HFFc6 (cell line): ENCODE measurements at places on chromosomes 11 and 22.
A peak's percentile ranks its signal among the peaks of the same experiment; 100 is the strongest.

DNA sequence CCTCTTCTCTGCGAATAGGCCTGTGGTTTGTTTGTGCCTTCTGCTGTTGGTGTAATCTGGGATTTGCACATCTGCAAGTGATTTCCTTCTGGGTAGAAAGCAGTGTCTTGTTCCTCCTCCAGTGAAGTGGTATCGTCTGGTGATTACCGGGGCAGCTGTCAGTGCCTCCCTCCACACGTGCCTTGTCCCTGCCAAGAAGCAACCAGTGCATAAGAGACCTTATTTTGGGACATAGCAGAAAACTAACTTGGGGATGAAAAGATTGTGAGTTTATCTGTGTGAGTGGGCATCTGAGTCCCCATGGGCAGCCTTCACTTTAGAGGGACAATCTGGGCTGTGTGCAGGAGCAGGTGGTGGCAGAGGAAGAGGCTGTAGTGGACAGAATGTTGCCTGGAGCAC lies 71.5 kb upstream of the SORL1-AS1 start:
- no peak for DNase-seq
- peaks cover 14% of the 10 kb centered on the region for H3K4me1 ChIP-seq
- H3K27me3 ChIP-seq: peaks cover 2% of the 10 kb centered on the region; the same call in 1 of the 2 replicates
- H3K36me3 ChIP-seq: no peaks in the 10 kb centered on the region

GRCh38 chr11:112656772-112657428 lies 304.3 kb upstream of the NCAM1 start:
- H3K4me1 ChIP-seq: peaks cover 16% of the 10 kb centered on the region; the same call in 1 of the 2 replicates
- H3K4me3 ChIP-seq: no peak overlapping the region
- H3K27me3 ChIP-seq: peaks cover 3% of the 10 kb centered on the region
- H3K27ac ChIP-seq: peak overlapping the region; percentile 42; the same call in 1 of the 2 replicates
- no peaks in the 10 kb centered on the region for H3K36me3 ChIP-seq

DNA sequence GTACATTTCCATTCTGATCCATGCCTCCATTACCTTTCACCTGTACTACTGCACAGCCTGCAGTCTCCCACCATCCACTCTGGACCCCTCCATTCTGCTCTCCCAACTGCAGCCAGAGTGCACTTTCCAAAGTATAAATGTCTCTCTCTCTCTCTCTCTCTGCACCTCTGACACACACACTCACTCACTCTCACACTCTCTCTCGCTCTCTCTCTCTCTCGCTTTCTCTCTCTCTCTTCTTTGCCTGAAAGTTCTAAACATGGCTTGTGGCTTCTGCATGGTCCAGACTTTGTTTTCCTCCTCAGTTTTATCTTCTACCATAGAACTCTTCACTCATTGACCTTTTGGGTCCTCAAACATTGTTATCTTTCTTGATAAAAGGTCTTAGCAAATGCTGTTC lies 76.6 kb downstream of the WNT11 start:
- 0 out of 2 replicates have a peak, but pooled peaks cover 4% of the 10 kb centered on the region for H3K36me3 ChIP-seq
- H3K4me3 ChIP-seq: no peak overlapping the region
- no peak for DNase-seq
- H3K27ac ChIP-seq: no peak overlapping the region
- H3K27me3 ChIP-seq: peaks cover under 1% of the 10 kb centered on the region

- no peak overlapping the region for H3K4me3 ChIP-seq
- H3K36me3 ChIP-seq: no peaks in the 10 kb centered on the region
- H3K27me3 ChIP-seq: no peaks in the 10 kb centered on the region; the same call in none of the 2 replicates
- H3K4me1 ChIP-seq: peaks cover 66% of the 10 kb centered on the region
These were observed 5.7 kb downstream of the DIXDC1 start for GRCh38 chr11:111942829-111943228.

GRCh38 chr22:46634011-46634699 lies 14.0 kb downstream of the GRAMD4 start:
- no peaks in the 10 kb centered on the region for H3K36me3 ChIP-seq
- no peak for DNase-seq
- H3K4me1 ChIP-seq: peaks cover 6% of the 10 kb centered on the region
- H3K27ac ChIP-seq: no peak overlapping the region
- peak overlapping the region; percentile 32; the same call in 1 of the 2 replicates for H3K4me3 ChIP-seq

DNA sequence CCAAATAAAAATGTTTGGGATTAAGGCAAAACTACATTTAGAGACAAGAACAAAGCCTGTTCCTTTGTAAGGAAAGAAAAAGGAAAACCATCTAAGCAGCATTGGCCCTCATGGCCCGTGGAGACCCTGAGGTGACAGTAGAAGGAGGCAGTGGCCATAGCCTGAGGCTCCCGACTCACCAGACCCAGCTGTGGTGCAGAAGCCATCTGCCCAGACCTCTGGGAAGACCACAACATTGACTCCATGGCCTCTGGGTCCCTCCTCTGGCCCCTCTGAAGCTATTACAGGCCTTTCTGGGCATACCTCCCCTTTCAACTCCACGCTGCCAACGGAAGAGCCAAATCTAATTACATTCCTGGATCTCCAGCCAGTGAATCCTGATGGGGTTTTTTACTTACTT lies 6.4 kb downstream of the PRAME start:
- no peaks in the 10 kb centered on the region for H3K4me1 ChIP-seq
- H3K27me3 ChIP-seq: peaks cover 14% of the 10 kb centered on the region
